Activated CD8-positive, alpha-beta T cell treated with anti-CD3 and anti-CD28 coated beads, Interleukin-2, amount 10 ng/mL, durations not matched to agents 7 days and 5 days (primary cell): ENCODE measurements at places on chromosomes 3 and 15. TPM values are rescaled to one million over a fixed set of nuclear protein-coding genes. Genes with fewer than 3 reads are reported as not detected.

Gene CCDC80
- not detected for total RNA-seq

Gene SYNPR
- total RNA-seq, result not detected

Gene IQCH
- 2.2 TPM for total RNA-seq

Gene ALPK3
- 0.24 TPM for total RNA-seq

Gene COL7A1
- total RNA-seq, result 1.6 TPM

DNA sequence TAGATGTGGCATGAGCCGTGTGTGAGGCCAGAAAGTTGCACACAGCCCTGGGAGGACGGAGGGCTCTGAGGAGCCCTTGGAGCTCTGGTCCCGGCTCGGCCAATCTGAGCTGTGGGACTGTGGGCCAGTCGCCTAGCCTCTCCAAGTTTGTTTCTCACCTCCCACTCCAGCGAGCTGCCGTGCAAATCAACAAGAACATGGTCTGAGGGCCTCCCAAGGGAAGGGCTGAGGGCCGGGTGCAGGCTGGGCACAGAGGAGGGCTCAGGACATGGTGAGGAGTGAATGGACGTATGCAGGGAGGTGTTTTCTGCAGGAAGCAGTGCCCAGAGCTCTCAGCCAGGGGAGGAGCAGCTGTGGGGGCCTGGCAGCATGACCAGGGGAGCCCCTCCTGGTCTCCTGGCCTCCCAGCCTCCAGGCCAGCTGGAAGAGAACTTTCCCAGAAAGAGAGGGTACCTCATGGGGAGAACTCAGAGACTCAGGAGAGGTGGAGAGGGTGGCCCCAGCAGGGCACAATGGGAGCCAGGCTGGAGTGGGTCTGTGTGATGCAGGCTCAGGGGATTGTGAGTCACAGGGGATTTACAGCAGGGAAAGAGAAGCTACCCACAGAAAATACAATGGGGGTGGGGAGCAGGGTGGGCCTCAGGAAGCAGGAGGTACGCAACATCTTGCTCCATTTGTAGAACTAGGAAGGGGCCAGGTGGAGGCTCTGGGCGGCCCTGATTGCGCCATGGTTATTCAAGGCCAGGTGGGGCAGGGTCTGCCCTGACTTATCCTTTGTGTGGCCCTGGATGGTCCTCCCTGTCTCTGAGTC is 24.8 kb downstream of the PSTPIP1 start:
- H3K27me3 ChIP-seq, result no peaks in the 10 kb centered on the region
- peak overlapping the region; percentile 17 for H3K4me3 ChIP-seq

- H3K36me3 ChIP-seq, result peaks cover 11% of the 10 kb centered on the region
- peaks cover 5% of the 10 kb centered on the region for H3K27me3 ChIP-seq
- peaks cover 14% of the 10 kb centered on the region for H3K4me1 ChIP-seq
- DNase-seq, result no peak
- H3K27ac ChIP-seq, result no peak overlapping the region
- no peak overlapping the region for H3K4me3 ChIP-seq
Measured at GRCh38 chr15:89070197-89071124, 17.8 kb upstream of the ABHD2 start.

DNA sequence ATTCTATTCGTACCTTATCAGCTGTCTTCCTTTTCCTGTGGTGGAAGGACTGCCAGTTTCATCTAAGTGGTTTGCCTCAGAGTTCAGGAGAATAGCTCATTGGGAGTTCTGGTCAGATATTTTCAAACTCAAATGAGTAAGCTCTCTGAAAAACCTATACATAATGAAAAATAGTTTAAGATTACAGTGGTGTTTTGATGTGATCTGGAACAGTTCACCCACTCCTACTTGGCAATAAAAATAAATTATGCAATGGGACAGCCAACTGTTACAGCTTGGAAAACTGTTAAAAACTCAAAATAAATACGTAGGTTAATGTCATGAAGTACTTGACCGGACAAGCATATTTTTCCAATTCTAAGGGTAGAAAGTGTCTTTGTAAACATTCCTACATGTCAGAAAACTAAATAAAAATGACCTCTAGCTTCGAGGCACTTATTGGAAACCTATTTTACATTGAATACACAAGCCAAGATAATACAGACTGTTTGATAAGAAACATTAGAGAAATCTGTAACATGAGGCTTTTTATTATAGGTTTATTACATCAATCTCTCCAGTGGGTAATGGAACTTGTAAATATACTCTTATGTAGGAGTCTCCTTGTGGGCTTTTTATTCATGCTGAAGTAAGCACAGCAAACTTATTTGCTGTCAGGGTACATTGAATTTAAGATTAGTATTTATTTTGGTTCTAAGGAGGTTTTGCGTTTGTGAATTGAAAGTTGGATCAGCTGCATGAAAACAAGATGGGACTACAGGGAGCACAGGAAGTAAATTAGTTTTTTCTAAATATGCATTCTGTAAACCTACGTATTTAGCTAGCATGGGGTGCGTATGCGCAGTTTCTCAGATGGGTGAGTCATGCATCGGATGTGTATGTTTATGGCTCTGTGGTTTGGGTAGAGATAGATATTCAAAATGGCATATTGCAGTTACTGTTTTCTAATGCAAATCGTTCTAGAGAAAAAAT is 453.1 kb downstream of the IL5RA start:
- H3K4me3 ChIP-seq, result no peak overlapping the region
- DNase-seq, result no peak
- no peaks in the 10 kb centered on the region for H3K27me3 ChIP-seq
- H3K27ac ChIP-seq, result no peak overlapping the region
- H3K36me3 ChIP-seq, result no peaks in the 10 kb centered on the region

- no peak overlapping the region for H3K4me3 ChIP-seq
- no peaks in the 10 kb centered on the region for H3K36me3 ChIP-seq
- H3K27me3 ChIP-seq, result no peaks in the 10 kb centered on the region
- peaks cover 4% of the 10 kb centered on the region for H3K4me1 ChIP-seq
Measured at GRCh38 chr3:16761571-16761970, 123.2 kb upstream of the PLCL2 start.

GRCh38 chr3:125160606-125161371 is 51.8 kb downstream of the SLC12A8 start:
- H3K4me3 ChIP-seq, result no peak overlapping the region
- no peak for DNase-seq
- H3K27me3 ChIP-seq, result peaks cover 29% of the 10 kb centered on the region

DNA sequence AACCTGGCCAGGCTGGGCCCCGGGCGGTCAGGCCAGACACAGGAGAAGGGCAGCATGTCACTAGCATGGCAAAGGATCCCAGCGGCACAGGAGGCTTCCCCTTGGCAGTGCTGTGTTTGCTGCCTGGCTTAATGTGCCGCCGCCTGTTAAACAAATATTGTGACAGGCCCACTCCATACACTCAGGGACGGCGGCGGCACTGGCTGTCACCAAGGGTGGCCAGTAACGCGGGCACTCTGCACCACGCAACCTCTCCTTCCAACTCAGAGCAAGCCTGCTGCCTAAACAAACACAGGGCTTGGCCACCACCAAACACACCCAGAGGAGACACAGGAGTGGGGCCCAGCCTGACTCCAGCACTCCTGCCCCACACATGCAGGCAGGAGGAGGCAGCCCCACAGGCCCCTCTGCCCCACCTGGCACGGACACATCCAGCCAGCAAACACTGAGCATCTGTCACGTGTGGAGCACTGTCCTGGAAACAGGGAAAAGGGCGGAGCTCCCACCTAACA is 48.0 kb downstream of the TPRA1 start:
- H3K27me3 ChIP-seq, result peaks cover 5% of the 10 kb centered on the region
- no peak overlapping the region for H3K27ac ChIP-seq
- no peak for DNase-seq
- H3K4me3 ChIP-seq, result no peak overlapping the region
- H3K4me1 ChIP-seq, result peaks cover 3% of the 10 kb centered on the region

- H3K27ac ChIP-seq, result no peak overlapping the region
- H3K36me3 ChIP-seq, result no peaks in the 10 kb centered on the region
- no peak for DNase-seq
Measured at GRCh38 chr3:124221422-124221821, 229.5 kb upstream of the ROPN1 start.

GRCh38 chr15:66573719-66574595 is 8.2 kb upstream of the LCTL start:
- no peak overlapping the region for H3K4me3 ChIP-seq
- no peak for DNase-seq
- no peaks in the 10 kb centered on the region for H3K27me3 ChIP-seq
- H3K4me1 ChIP-seq, result peaks cover 9% of the 10 kb centered on the region

DNA sequence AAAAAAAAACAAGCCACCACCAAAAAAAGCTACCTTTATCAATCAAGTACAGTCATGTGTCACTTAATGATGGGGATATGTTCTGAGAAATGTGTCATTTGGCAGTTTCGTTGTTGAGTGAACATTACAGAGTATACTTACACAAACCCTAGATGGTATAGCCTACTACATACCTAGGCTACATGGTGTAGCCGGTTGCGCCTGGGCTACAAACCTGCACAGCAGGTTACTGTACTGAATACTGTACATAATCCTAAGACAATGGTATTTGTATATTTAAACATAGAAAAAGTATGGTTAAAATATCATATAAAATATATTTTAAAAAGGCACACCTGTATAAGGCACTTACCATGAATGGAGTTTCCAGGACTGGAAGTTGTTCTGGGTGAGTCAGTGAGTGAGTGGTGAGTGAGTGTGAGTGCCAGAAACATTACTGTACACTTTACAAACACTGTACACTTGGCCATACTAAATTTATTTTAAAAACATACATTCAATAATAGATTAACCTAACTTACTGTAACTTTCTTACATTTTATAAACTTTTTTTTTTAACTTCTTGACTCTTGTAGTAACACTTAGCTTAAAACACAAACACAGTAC is 25.9 kb upstream of the JMJD7 start:
- peaks cover 23% of the 10 kb centered on the region for H3K4me1 ChIP-seq
- no peaks in the 10 kb centered on the region for H3K27me3 ChIP-seq
- no peak overlapping the region for H3K4me3 ChIP-seq
- H3K27ac ChIP-seq, result no peak overlapping the region

GRCh38 chr15:37931321-37931720 is 3.1 kb upstream of the TMCO5A start:
- H3K4me1 ChIP-seq, result no peaks in the 10 kb centered on the region
- no peak for DNase-seq
- no peak overlapping the region for H3K27ac ChIP-seq
- H3K4me3 ChIP-seq, result no peak overlapping the region
- H3K27me3 ChIP-seq, result no peaks in the 10 kb centered on the region

- no peaks in the 10 kb centered on the region for H3K36me3 ChIP-seq
- no peak overlapping the region for H3K4me3 ChIP-seq
- no peaks in the 10 kb centered on the region for H3K27me3 ChIP-seq
- H3K4me1 ChIP-seq, result peaks cover 22% of the 10 kb centered on the region
Measured at GRCh38 chr3:122101646-122102045, 46.5 kb downstream of the CD86 start.

DNA sequence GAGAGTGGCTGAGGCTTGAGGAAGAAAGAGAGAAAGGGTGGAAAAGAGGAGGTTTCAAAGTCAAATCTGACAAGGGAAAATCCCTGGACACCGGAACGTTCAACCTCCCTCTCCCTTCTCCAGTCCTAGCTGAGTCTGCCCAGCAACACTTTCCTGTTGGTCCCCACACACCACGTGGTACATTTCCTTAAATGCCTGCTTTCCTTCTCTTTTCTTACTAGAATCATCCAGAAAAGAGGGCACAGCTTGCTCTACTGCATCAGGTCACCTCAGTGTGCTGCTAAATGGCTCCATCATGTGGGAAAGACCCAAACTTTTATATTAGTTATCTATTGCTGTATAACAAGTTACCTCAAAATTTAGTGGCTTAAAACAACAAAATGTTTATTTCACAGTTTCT is 181.2 kb downstream of the NECTIN3 start:
- peaks cover 35% of the 10 kb centered on the region for H3K4me1 ChIP-seq
- no peak overlapping the region for H3K4me3 ChIP-seq
- peak overlapping the region; percentile 5 for H3K27ac ChIP-seq
- no peaks in the 10 kb centered on the region for H3K27me3 ChIP-seq
- DNase-seq, result no peak
- peaks cover 21% of the 10 kb centered on the region for H3K36me3 ChIP-seq

DNA sequence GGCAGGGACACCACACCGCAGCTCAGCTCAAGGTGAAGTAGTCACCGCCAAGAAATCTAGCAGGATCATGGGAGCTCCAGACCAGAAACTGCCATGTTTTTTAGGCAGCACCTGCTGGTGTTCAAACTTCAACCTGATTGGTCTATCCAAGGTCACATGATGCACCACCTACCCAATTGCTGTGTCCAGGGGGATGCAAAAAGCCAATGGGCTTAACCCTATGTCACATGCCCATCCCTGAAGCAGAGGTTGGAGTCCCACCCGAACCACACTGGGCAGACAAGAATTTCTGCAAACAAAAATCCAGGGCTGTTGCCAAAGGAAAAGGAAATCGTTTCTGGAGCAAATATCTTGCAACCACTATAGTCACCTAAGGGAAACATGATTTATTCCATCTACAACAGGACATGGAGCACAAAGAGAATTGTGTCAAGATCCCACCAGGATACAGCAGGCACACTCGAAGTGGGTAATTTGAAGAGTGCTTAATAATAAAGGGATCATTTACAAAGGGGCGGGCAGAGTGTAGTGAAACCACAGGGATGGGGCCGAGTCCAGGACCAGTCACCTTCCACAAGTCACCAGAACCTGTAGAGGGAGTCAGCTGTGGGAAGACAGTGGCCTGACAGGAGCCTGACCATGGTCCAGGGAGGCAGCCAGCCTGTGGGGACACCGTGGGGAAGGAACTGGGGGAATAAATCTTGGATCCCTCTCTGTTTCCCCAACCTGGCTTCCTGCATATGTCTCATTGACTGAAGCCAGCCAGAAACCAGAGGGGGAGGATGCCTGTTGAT is 34.2 kb upstream of the TSEN2 start:
- no peaks in the 10 kb centered on the region for H3K4me1 ChIP-seq
- no peak overlapping the region for H3K27ac ChIP-seq
- no peak for DNase-seq
- H3K4me3 ChIP-seq, result no peak overlapping the region

GRCh38 chr3:47611576-47611975 is 32.9 kb upstream of the CSPG5 start:
- peaks cover 1% of the 10 kb centered on the region for H3K4me1 ChIP-seq
- no peak overlapping the region for H3K4me3 ChIP-seq
- H3K36me3 ChIP-seq, result peaks cover 28% of the 10 kb centered on the region
- no peak overlapping the region for H3K27ac ChIP-seq

GRCh38 chr15:39312984-39313383 is 267.9 kb upstream of the THBS1 start:
- DNase-seq, result peak; percentile 23
- H3K27ac ChIP-seq, result no peak overlapping the region
- no peak overlapping the region for H3K4me3 ChIP-seq
- H3K4me1 ChIP-seq, result no peaks in the 10 kb centered on the region
- H3K27me3 ChIP-seq, result peaks cover 5% of the 10 kb centered on the region
- no peaks in the 10 kb centered on the region for H3K36me3 ChIP-seq
